ENCODE measurements at places on chromosomes 2 and 18.

DNA sequence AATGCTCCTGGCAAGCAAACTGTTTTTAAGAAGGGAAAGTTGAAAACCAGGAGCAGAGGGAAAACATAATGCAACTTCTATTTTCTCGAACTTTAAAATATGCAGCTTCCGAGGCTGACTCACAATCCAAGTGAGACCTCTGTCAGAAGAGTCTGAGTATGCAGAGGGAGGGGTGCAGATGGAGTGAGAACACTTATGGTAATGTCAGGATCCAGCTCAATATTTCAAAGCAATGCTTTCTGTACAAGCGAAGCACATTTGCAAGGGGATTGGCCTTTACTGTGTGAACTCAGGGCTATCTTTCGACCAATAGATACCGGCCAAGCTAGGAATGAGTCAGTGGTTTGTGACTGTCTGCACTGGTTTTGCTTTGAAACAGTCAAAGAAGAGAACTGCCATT lies 242.7 kb downstream of the CNTNAP5 start:
- no peak for DNase-seq

GRCh38 chr2:174575124-174575776 lies 22.4 kb downstream of the WIPF1 start:
- no peak for DNase-seq

GRCh38 chr18:75350512-75350839 lies 77.0 kb downstream of the SMIM21 start:
- peak; percentile 10 for DNase-seq

DNA sequence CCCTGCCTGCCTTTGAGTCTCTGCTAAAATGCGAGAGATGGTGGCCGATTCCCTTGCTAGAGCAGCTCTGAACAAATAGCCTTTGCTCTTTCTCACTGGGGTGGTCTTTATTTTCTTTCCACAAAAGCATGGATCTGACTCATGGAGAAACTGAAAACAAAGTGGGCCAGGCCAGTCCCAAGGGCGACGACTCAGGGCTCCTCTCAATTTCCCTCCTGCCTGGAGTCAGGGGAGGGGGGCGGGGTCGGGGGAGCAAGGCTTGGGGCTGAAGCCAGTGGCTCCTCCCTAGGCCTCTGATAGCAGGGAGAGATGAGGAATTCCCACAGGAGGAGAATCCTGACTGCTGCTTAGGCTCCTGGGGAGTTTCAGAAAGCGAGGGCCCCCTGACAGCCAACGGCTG lies 17.1 kb upstream of the IL1R2 start:
- DNase-seq: no peak

GRCh38 chr2:65818873-65819451 lies 386.6 kb upstream of the SPRED2 start:
- no peak for DNase-seq

DNA sequence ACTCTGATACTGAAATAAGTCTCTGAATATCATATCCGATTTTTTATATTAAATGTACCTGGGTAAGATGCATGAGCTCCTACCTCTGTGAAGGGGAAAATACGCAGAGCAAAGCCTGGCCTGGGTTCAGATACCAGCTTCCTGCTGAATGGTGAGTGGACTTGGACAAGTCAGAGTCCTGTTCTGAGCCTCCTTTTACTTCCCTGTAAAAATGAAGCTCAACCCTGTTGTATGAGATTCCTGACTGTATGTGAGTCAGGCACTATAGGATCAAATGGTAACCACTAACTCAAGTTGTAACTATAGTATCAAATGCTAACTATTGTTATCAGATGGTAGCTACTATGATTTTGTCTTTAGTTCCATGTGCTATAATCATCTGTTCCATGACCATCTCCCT lies 561.7 kb downstream of the CNTNAP5 start:
- no peak for DNase-seq

DNA sequence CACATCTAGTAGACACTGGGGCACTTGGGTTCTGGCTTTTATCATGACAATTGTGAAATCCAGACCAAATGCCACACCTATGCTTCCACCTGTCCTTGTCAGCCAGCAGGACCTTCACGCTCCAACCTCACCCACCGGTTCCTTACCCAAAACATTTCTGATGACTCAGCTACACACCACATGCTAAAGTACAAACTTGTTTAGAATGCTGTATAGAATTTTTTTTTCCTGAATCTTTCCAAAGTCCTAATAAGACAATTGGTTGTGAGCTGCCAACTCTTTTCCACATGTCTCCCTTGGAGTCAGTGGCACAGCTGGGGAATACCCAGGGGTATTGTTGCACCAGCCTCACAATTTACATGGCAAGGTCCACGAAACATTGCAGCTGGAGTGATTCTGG lies 75.5 kb upstream of the LPIN2 start:
- no peak for DNase-seq

DNA sequence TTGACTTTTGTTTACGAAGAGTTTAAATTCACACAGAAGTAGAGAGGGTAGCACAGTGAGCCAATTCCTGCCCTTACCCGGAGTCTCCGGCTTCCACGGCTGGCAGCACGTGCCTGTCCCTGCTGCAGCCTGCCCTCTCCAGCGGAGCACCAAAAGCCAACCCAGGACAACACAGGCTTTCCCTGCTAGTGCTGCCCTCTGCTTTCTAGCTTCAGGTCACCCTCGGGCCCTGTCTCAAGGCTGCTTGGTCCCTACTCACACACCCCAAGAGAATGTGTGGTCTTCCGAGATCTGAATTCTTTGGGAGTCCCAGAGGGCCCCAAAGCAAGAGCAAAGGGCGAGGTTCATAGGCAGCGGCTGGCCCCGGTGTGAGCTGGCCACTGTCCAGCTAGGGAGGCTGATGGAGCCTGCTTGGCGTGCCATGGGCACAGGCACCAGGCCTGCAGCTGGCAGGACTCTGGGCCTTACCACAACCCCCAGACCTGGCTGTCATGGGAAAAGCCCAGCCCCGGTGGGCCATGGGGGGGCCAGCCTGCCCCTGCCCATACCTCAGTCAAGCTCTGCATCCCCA lies 7.0 kb upstream of the HS6ST1 start:
- DNase-seq: no peak

- DNase-seq: no peak
These were observed 48.6 kb downstream of the SOX11 start for GRCh38 chr2:5740817-5741216.

DNA sequence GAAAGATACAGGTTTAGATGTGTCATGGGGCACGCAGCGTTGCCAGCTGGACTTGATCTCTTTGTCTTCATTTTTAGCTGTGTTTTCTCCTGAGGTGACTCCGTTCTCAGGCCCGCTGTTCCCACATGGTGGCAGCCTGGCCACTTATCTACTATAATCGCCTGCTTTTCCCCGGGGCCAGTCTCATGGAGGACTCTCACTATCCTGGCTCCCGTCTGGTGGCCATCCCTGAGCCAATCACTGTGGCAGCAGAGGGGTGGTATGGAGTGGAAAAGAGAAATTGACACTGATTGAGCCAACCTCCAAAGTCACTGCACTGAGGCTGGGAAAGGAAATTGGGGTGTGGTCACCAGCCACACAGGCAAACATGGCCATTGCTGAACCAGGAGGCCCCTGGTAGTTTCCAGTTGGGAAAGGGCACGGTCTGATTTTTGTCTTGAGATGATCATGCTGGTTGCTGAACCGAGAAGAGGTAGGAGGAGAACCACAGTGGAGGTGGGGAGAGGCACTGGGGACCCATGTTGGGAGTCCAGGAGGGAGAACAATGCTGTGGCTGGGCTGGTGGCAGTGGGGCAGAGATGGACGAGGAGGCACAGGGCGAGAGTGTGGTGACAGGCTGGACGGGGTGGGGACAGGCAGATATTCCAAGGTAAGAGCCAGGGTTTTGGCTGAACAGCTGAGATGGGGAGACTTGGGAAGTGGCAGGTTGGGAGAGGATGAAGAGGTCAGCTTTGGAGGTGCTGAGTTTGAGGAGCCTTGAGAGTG lies 45.6 kb downstream of the KCNIP3 start:
- no peak for DNase-seq

GRCh38 chr2:164975891-164976290 lies 20.6 kb upstream of the SLC38A11 start:
- DNase-seq: no peak

DNA sequence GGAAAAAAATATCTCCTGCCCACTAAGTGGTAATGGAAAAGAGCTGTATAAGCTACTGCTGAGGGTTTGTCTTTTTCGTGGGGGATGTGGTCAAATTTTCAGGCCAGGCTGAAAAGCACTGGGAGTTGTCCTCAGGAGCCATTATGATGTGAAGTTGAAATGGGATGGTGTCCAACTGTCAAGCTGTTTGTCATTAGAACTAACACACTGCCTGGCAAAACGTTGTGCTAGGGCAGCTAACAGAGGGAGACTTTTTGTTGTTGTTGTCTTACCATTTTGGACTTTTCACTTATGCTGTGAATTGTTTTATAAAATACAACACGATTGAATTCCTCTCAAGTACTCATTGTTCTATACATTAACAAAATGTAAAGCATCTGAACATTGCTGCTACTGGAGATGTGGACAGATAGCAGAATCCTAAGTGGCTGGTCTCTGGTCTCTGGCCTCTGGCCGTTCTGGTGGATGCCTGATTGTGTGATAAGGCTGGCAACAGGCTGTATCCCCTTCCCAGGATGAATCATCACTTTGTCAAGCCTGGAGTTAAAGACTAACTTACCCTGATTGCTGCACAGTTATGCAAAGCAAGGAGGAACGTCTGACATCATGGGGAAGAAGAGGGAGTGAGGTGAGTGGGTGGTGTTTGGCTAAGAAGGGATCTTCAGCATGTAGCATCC lies 2.3 kb downstream of the MYO1B start:
- DNase-seq: no peak

DNA sequence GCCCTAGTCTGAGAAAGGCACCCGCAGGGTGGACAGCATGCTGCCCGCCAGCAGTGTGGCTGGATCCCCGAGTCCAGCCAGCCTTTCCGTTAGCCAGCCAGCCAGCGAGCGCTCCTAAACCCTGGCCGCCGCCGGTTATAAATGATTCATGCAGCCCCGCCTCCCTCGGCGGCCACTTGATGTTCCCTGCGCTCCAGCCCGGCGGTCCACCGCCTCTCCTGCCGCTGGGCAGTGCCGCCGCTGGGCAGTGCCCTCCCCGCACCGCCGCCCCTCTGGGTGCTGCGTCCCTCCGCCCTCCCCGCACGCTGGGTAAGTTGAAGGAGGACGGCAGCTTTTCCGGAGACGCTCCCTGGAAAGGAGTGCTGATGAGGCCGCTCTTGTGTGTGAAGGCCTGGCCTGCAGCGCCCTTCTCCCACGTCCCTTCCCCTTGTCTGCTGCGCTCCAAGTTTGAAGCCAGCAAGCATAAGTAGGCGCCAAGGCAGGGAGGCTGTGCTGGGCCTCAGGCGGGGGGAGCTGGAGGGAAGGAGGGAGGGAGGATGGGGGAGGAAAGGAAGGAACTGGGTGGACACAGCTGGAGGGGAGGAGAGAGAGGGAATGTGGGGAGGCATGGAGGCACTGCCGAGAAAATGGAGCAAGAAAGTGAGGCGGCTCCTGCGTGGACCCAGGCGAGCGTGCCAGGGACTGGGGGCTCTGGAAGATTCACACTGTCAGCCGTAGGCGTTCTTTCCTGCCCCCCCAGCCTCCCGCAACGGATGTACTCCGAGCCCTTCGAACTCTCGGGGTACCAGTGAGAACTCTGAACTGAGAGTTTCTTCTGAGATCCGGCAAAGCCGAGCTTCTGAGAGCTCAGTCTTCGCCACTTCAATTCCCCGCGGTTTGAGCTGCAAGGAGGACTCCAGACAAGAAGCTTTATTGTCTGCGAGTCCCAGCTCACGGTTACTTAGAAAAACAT lies 131.9 kb downstream of the GLI2 start:
- DNase-seq: no peak

GRCh38 chr18:76246590-76246989 lies 248.5 kb downstream of the ZNF516 start:
- DNase-seq: no peak

DNA sequence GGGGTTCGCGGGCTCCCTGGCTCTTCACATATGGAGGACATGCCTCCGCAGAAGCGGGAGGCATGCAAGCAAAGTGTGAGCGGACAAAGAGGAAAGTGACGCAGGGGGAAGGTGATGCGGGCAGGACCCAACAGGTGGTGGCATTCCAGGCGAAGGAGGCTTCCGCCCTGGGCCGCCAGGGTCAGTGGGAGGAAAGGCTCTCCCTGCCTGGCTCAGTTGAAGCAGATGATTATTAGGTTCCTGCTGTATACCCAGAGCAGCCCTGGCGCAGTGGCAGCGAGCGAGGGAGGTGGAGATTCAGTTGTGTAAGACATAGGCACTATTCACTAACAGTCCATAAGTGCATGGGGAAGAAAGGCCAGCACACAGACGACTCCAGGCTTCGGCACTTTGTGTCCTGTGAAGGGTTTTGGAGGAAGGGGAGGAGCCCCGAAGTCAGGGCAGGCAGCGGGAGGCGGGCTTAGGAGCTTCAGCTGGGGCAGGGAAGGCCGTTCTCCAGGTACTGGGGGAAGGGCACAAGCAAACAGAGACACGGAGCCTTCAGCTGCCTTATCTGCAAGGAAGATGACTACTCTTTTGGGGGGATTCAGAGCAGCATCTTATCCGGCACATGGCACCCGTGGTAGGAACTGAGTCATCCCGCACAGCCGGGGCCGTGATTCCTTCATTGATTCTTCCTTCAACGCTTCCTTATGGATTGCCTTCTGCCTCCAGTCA lies 89.8 kb downstream of the TGOLN2 start:
- DNase-seq: no peak

DNA sequence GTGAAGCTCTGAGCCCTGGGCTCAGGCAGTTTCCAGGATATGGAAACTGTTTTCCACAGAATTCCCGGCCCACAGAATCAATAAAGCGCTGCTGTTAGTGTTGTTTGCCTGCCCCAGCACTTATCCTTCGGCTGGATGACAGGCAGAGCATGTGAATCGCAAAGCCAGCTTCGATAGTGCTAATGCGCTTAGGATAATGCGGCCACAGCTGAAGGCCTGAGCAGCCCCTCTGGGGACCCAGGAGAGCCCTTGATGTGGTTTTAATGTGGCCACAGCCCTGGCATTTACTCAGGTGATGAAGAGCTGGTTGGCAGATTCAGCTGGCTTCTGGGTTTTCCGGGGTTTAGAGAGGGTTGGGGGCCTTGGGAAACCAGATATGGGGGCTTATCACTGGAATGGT lies 23.7 kb downstream of the PCARE start:
- DNase-seq: no peak

DNA sequence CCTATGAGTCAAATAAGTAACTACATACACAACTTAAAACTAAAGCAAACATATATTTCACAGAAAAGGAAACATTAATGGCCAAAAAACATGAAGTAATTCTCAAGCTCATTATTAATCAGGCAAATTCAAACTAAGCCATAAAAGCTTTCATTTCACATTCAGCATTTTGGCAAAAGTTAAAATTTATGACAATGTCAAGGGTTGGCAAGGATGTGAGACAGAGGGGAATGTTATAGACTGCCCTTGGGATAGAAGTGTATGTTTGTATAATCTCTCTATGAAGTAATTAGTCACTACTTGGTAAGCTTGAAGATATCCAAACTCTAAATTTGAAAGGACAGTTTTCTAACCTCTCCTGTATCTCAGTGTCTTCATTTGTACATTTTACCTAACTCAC lies 539.4 kb downstream of the RIT2 start:
- no peak for DNase-seq

GRCh38 chr2:1806254-1806653 lies 61.9 kb upstream of the PXDN start:
- DNase-seq: no peak

DNA sequence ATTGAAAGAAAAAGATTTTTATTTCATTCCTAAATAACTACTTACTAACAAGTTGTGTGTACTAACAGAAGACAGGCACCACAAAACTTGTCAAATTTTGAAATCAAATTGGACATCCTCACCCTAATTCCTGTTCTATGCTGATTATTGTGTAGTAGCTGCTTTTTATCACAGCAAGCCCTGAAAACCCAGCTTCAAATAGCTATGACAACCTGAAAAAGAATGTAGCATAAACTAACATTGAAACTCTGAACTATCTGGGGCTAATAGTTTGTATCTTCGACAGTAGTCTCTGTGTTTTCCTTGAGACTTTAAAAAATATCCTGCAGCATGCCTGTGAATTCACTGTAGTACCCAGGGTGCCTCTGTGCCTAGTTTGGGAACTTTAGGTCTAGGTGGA lies 122.6 kb downstream of the WDPCP start:
- no peak for DNase-seq

Measured in NCI-H1930 (cell line).